ENCODE measurements at places on chromosomes 6 and 20.
A peak's percentile ranks its signal among the peaks of the same experiment; 100 is the strongest.

DNA sequence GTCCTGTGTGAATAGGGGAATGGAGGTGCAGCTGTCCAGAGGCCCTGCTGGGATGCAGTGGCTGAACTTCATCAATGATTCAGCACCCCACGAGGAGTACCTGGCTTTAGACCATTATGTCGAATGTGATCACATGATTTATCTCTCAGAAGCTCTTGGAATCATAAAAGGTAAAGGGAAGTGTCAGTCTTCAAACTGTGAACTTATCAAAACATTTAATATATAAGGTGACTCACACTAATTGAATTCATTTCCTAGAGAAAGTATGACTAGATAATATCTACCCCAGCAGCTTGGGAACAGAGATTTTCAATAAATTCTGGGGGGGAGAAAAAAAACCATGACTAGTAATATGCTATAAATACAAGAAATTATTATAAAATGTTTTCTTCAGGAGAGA lies 29.5 kb downstream of the ALDH8A1 start:
- no peak overlapping the region for H3K4me3 ChIP-seq
- no peaks in the 10 kb centered on the region for H3K27me3 ChIP-seq
- no peaks in the 10 kb centered on the region for H3K36me3 ChIP-seq
- DNase-seq = no peak
- H3K27ac ChIP-seq = no peak overlapping the region
- no peaks in the 10 kb centered on the region for H3K4me1 ChIP-seq

- peak overlapping the region; percentile 5 for H3K27ac ChIP-seq
- H3K27me3 ChIP-seq = no peaks in the 10 kb centered on the region
- H3K4me1 ChIP-seq = no peaks in the 10 kb centered on the region
Observed at GRCh38 chr6:27188885-27189418, 58.5 kb upstream of the PRSS16 start.

- peaks cover 6% of the 10 kb centered on the region for H3K4me1 ChIP-seq
- no peaks in the 10 kb centered on the region for H3K27me3 ChIP-seq
- no peaks in the 10 kb centered on the region for H3K36me3 ChIP-seq
- H3K4me3 ChIP-seq = no peak overlapping the region
- DNase-seq = no peak
- no peak overlapping the region for H3K27ac ChIP-seq
Observed at GRCh38 chr6:73719046-73719445, 23.0 kb downstream of the CD109 start.

GRCh38 chr6:105320765-105321164 lies 82.1 kb downstream of the PREP start:
- H3K4me1 ChIP-seq = peaks cover 20% of the 10 kb centered on the region
- H3K36me3 ChIP-seq = peaks cover 4% of the 10 kb centered on the region
- DNase-seq = no peak
- H3K4me3 ChIP-seq = no peak overlapping the region
- no peak overlapping the region for H3K27ac ChIP-seq

- H3K27ac ChIP-seq = no peak overlapping the region
- H3K4me3 ChIP-seq = no peak overlapping the region
- DNase-seq = no peak
Observed at GRCh38 chr6:50992704-50993625, 174.3 kb downstream of the TFAP2B start.

DNA sequence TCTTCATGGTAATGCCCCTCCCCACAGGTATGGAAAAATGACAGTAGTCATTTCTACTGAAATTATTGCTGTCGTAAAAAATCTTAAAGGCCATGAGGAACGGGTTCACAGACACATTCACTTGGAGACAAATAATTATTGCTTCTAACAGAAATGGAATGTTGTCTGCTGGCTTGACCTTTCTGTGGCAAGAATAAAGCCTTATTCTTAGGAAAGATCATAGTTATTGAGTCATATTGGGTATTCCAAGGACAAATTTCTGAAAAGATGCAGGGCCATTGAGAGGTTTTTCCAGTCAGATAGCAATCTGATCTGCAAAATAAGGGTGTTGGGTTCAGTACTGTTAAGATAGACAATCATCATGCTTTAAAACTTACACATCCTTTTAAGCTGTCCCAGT lies 29.2 kb downstream of the AKAP7 start:
- H3K4me3 ChIP-seq = no peak overlapping the region
- peaks cover 9% of the 10 kb centered on the region for H3K4me1 ChIP-seq
- H3K27ac ChIP-seq = no peak overlapping the region
- DNase-seq = no peak
- peaks cover 39% of the 10 kb centered on the region for H3K36me3 ChIP-seq

DNA sequence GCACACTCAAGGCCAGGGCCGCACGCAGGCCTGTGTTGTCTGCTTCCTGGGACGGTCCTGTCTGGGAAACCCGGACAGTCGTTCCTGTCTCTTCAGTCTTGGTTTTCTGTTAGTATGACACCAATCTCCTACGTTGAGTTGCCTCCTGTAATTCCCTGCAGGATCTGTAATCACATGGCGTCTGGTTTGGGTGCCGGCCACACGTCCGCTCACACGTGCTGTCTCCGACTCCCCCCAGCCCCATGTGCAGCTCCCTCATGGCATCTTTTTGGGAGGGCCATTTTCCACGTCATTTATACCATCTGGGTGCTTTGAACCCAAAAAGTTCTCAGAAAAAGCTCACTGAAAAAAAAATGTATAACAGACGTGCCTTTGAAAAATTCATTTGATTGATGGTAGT lies 23.2 kb downstream of the DLL1 start:
- H3K27me3 ChIP-seq = no peaks in the 10 kb centered on the region
- no peak overlapping the region for H3K27ac ChIP-seq
- H3K4me1 ChIP-seq = no peaks in the 10 kb centered on the region
- no peak overlapping the region for H3K4me3 ChIP-seq

- no peak overlapping the region for H3K4me3 ChIP-seq
- H3K4me1 ChIP-seq = no peaks in the 10 kb centered on the region
- no peaks in the 10 kb centered on the region for H3K27me3 ChIP-seq
- no peak overlapping the region for H3K27ac ChIP-seq
- no peaks in the 10 kb centered on the region for H3K36me3 ChIP-seq
Observed at GRCh38 chr6:22132656-22133055, 164.2 kb downstream of the PRL start.

DNA sequence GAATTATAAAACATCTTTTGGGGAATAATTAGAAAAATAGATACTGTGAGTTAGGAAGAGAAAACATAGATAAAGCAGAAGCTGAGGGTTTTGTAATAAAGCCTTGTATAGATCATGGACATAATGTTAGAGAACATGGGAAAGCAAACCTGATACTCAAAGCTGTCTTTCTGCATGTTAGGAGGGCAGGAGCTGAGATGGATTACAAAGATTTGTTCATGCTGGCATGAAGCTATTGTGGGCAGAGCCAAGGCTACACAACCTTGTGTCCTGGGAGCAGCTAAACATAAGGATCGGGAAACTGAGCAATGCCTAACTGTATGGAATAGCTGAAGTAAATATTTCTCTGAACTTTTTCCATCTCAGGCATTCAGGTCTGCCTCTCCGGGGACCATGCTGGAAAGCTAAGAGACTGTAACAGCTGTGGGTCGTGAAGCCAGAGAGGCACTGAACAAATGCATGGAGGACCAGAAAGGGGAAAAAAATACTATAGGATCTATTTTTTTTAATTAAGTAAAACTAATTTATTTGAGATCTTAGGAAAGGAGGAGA lies 28.2 kb upstream of the CNKSR3 start:
- H3K27ac ChIP-seq = no peak overlapping the region
- no peak for DNase-seq
- no peaks in the 10 kb centered on the region for H3K27me3 ChIP-seq
- no peak overlapping the region for H3K4me3 ChIP-seq
- no peaks in the 10 kb centered on the region for H3K36me3 ChIP-seq

- no peaks in the 10 kb centered on the region for H3K36me3 ChIP-seq
- H3K27ac ChIP-seq = no peak overlapping the region
- DNase-seq = no peak
- H3K4me1 ChIP-seq = no peaks in the 10 kb centered on the region
- H3K4me3 ChIP-seq = no peak overlapping the region
Observed at GRCh38 chr6:119446609-119447008, 97.0 kb upstream of the MAN1A1 start.

- H3K4me3 ChIP-seq = no peak overlapping the region
- no peak overlapping the region for H3K27ac ChIP-seq
- no peaks in the 10 kb centered on the region for H3K36me3 ChIP-seq
- no peaks in the 10 kb centered on the region for H3K4me1 ChIP-seq
Observed at GRCh38 chr6:37799263-37799644, 20.3 kb upstream of the ZFAND3 start.

- no peaks in the 10 kb centered on the region for H3K27me3 ChIP-seq
- H3K4me1 ChIP-seq = no peaks in the 10 kb centered on the region
- no peak for DNase-seq
- no peaks in the 10 kb centered on the region for H3K36me3 ChIP-seq
Observed at GRCh38 chr6:87714093-87714842, 12.2 kb upstream of the AKIRIN2 start.

- H3K36me3 ChIP-seq = peaks cover 50% of the 10 kb centered on the region
- no peaks in the 10 kb centered on the region for H3K27me3 ChIP-seq
Observed at GRCh38 chr6:36979347-36979742, 6.7 kb downstream of the MTCH1 start.

DNA sequence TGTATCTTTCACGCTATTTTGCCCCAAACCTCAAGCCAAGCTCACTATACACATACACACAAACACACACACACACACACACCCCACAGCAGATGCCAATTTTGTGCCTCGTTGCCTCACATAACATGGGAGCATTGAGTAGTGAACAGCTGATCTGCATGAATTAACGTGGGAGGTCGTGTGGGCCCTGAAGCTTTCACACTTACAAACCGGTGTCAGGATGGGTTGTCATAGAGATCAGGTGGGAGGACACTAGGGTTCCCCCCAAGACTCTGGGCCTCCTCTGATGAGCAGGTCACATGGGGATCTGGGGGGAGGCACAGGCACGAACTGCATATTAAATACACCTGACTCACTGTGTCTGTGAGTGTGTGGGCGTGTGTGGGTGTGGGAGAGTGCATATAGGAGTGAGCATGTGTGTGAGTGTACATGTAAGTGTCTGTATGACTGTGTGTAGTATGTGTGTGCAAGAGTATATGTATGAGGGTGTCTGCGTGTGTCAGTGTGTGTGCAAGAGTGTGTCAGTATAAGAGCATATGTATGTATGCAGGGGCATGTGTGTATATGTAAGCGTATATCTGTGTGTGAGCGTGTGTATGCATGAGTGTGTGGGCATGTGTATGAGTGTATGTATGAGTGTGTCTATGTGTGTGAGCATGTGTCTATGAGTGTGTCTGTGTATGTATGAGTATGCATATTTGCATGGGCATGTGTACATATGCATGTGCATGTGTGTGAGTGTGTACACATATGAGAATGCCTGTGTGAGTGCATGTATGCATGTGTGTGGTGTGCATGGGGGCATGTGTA lies 370.4 kb downstream of the PREX1 start:
- H3K27ac ChIP-seq = no peak overlapping the region
- peaks cover 22% of the 10 kb centered on the region for H3K27me3 ChIP-seq
- H3K4me3 ChIP-seq = no peak overlapping the region
- no peak for DNase-seq
- peaks cover 13% of the 10 kb centered on the region for H3K4me1 ChIP-seq

GRCh38 chr6:82602776-82603175 lies 239.2 kb downstream of the TPBG start:
- peaks cover 12% of the 10 kb centered on the region for H3K4me1 ChIP-seq
- DNase-seq = no peak
- H3K27me3 ChIP-seq = no peaks in the 10 kb centered on the region
- H3K4me3 ChIP-seq = no peak overlapping the region
- no peak overlapping the region for H3K27ac ChIP-seq
- no peaks in the 10 kb centered on the region for H3K36me3 ChIP-seq

DNA sequence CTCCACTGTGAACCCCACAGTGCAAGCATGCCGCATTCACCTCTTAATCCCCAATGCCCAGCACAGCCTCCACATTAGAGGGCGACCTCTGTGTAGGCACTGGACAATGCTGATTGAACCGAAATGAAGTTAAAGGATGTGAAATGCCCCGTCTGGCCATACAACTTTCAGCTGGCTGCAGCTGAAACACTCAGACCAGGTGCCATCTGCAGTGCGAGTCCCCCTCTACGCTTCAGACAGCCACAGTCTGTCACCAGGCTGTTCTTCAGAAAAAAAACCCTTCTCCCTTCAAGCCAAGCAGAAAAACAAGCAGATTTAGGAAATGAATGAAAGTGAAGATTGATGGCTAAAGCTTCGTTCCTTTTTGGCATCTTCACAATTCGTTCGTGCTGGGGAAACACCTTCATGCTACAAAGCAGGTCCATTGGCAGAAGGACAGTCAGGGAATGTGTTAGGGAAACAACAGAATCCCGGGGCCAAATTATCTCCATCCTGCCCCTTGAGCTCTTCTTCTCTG lies 44.7 kb downstream of the TNFAIP3 start:
- H3K4me1 ChIP-seq = no peaks in the 10 kb centered on the region
- no peak overlapping the region for H3K27ac ChIP-seq
- H3K27me3 ChIP-seq = peaks cover 13% of the 10 kb centered on the region
- H3K36me3 ChIP-seq = no peaks in the 10 kb centered on the region

Measured in A673 (cell line).